Endodermal cell (in vitro differentiated cells): ENCODE measurements at places on chromosomes 7 and 10. TPM values are rescaled to one million over a fixed set of nuclear protein-coding genes. Genes with fewer than 3 reads are reported as not detected.
A peak's percentile ranks its signal among the peaks of the same experiment; 100 is the strongest.

Gene NOBOX
- not detected in 3 replicates for total RNA-seq

DNA sequence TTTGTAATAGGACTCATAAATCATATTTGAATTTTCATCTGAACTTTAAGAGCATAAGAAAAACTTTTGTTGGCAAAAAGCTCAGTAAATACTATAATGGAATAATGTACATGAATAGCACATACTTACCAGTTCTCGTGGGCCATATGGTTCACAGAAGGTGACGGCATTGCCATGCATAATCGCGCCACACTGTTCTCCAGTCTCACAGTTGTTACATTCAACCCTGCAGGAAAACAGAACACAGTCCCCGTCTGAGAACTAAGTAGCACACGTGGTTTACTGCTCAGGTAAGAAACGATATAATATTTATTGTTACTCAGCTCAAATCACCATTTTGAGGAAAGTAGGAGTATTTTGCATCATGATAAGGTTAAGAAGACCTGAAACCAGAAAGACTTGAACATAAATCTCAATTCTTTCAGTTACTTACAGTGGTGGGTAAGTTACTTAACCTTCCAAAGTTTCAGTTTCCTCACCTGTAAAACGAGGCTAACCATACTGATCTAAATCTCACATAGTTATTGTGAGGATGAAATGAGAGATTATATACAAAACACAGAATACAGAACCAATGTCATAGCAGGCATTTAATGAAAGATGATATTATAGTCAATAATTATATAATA lies 261.4 kb downstream of the RELN start:
- no peak for DNase-seq

DNA sequence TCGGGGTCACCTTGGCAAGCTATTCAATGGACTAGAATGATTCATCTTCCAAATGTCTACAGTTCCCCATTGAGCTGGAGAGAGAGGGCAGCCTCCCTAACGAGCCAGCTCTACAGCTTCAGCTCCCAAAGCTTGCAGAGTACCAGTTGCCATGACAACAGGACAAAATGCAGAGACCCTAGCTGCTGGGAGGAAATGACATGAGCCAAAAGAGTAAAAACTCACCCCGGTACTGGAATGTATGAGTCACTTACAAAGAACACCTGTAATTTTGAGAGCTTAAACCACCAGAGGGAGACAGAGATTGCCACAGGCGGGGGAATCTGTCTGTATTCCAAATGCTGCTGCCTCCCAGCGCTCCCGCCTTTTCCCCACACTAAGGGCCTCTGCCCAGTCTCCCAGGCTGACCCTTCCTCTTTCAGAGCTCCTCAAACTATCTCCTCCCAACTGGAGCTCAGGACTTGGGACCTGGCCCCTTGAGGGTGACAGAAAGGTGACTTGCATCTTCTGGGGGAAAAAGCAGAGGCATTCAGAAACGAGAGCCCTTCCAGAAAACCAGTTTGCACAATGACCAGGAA lies 95.5 kb downstream of the CUL2 start:
- peak; percentile 91 for DNase-seq

DNA sequence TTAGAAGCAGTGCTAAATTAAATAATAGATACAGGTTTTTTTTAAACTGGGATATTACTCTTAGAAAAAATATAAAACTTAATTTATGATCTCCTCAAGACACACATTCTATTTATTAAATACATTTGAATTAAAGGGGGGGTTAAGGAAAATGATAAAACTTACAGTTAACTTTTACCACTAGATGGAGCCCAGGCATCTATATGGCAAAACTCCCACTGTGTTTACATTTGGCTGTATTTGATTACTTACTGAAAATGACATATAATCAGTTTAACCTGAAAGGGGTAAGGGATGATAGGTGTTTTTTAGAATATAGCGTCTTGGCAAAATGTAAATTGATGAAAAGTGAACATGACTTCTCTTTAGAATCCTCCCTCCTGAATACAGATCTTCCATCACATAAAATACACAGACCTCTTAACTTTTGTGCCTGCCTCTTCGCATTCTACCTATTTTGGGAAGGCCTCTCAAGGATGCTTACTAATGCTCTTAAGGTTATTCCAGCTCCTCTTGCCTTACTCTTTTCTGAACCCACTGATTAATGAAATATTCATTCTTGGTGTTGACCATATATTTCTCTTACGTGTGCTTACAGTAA lies 235.7 kb downstream of the AGMO start:
- no peak for DNase-seq

GRCh38 chr10:74981831-74982633 lies 129.4 kb upstream of the SAMD8 start:
- DNase-seq = no peak

DNA sequence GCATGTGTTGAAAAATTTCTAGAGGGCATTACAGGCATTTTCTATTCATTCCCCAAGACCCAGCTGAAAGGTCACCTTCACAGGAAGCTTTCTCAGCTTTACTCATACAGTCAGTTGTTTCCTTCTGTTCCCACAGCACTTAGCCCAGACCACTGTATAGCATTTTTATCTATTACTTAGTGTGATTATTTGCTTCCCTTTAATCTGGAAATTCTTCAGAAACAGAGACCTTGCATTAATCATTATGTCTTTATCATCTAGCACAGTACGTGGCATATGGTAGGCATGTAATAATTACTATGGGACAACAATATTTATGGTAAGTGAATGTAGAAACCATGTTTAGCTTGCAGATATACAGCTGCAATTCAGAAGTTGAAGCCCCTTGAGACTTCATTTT lies 38.2 kb upstream of the CDK6 start:
- no peak for DNase-seq

GRCh38 chr10:79410315-79411094 lies 34.9 kb downstream of the ZCCHC24 start:
- DNase-seq = no peak

DNA sequence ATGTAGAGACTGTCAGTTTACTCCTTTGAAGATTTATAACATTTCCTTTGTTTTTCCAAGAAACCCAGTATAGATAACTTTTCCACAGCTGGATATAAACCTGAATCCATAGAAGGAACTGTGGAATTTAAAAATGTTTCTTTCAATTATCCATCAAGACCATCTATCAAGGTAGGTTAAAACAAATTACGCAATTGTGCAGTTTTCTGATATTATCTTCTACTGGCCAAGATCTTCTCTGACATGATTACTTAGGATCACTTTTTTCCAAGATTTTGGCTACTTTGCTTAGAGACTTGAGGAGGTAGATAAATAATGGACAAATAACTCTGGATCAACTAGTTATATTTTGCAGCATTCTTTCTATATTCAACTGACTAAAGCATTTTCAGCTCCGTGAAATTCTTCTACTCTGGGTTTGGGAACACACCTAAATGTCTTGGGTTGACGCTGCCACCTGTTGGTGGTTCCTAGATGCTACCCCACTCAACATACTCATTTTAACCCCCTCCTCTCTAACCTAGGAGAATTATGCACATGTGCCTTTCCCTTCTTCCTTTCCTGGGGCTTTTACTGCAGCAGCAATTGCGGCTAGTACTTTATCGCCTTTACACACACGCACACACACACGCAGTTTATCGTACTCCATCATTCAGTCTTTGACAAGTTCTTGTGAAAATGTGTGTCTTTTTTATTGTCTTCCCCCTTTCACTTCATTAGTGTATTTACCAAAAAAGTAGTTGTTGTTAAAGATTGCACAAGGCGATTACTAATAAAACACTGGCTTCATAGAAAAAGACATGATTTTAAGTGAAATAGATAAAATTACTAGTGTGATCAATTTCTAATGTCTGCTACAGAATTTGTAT lies 32.7 kb downstream of the ABCB5 start:
- DNase-seq = peak; percentile 85

GRCh38 chr10:64358907-64359306 lies 837.7 kb downstream of the REEP3 start:
- DNase-seq = no peak
